ENCODE measurements at places on chromosomes 6 and 20. TPM values are rescaled to one million over a fixed set of nuclear protein-coding genes. Genes with fewer than 3 reads are reported as not detected.

Gene NHLRC1
- total RNA-seq = 1.7 TPM

DNA sequence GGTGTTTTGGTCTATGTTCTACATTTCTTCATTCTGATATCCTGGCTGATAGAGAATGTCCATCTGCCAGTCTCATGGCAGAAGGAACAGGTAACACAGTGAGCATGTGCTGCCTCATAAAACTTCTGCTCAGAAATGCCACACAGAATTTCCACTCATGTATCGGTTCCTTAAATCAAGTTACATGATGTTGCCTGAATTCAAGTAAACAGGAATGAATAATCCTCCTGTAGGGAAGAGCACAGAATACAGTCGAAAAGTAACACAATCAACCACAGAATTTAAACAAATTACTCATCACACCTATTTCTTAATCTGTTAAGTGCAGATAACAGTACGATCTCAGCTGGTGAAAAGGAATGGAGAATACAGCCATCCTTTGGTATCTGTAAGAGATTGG, 74.7 kb downstream of the FAM217A start:
- H3K36me3 ChIP-seq = no peaks in the 10 kb centered on the region
- no peaks in the 10 kb centered on the region for H3K27me3 ChIP-seq
- no peak overlapping the region for H3K27ac ChIP-seq
- no peak for DNase-seq
- no peaks in the 10 kb centered on the region for H3K4me1 ChIP-seq
- H3K4me3 ChIP-seq = no peak overlapping the region

Gene CPXM1
- 28.1 TPM for total RNA-seq

Gene BPIFB2
- total RNA-seq = 0.26 TPM

DNA sequence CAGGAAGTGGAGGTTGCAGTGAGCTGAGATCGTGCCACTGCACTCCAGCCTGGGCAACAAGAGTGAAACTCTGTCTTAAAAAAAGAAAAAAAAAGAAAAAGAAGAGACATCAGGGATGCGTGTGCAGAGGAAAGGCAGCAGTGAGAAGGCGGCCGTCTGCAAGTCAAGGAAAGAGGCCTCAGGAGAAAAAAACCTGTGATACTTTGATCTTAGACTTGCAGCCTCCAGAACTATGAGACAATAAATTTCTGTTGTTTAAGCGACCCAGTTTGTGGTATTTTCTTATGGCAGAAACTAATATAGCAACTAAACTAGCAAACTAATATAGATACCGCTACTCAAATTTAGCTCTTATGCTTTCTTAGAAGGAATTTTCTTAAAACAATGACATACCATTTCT, 36.1 kb downstream of the FGD2 start:
- H3K27me3 ChIP-seq = no peaks in the 10 kb centered on the region
- no peaks in the 10 kb centered on the region for H3K36me3 ChIP-seq
- H3K27ac ChIP-seq = no peak overlapping the region

- DNase-seq = no peak
- no peak overlapping the region for H3K27ac ChIP-seq
- no peaks in the 10 kb centered on the region for H3K4me1 ChIP-seq
- no peaks in the 10 kb centered on the region for H3K27me3 ChIP-seq
- H3K4me3 ChIP-seq = no peak overlapping the region
Observed at GRCh38 chr6:168314948-168315347, 4.6 kb downstream of the DACT2 start.

GRCh38 chr6:105982761-105983540, 103.2 kb upstream of the PRDM1 start:
- H3K4me1 ChIP-seq = no peaks in the 10 kb centered on the region
- H3K4me3 ChIP-seq = no peak overlapping the region
- no peak overlapping the region for H3K27ac ChIP-seq
- no peak for DNase-seq
- no peaks in the 10 kb centered on the region for H3K27me3 ChIP-seq
- H3K36me3 ChIP-seq = no peaks in the 10 kb centered on the region

Gene MEI4
- not detected for total RNA-seq

- no peak for DNase-seq
- no peak overlapping the region for H3K4me3 ChIP-seq
- no peaks in the 10 kb centered on the region for H3K36me3 ChIP-seq
- no peak overlapping the region for H3K27ac ChIP-seq
- H3K4me1 ChIP-seq = no peaks in the 10 kb centered on the region
- H3K27me3 ChIP-seq = no peaks in the 10 kb centered on the region
Observed at GRCh38 chr6:32937230-32937633, 3.6 kb downstream of the HLA-DMB start.

DNA sequence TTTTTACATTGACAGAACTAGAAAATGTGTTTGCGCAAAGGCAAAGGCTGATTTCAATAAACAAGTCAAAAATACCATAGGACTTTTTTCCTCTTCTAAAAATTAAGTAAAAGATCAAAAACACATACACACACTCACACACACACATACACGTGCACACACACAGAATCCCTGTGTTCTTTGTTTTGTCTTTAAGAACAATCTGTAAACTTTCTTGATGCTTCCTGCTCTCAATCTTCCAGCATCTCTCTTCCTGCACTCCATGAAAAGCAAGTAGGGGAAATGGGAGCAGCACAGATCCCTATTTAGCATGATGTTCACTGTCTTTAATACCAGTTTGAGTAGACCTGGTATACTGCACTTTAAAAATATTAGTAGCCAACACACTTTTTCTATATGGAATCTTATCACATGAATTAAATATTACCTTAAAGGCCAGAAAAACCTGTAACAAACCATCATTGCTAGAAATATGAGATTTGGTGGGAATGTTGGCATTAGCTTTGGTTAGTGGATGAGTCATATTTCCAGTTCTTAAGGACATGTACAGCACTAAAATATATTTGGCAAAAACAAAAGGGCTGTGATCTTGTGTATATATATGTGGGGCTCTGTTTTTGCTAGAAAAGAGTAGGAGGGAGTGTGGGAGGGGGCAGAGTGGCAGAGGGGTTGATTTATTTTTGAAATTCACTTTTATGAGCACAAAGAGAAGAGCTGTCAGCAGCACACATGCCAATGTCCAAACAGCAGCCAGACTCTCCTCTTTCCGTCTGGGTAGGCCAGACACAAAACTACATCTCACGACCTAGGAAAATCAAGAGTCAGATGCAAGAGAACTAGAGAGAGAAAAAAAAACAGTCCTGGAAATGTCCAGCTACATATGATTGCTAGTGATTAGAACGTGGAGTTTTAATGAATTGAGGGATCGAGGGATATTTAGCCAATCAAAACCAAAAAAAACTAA, 4.6 kb downstream of the PTPRK start:
- no peak overlapping the region for H3K4me3 ChIP-seq
- H3K27me3 ChIP-seq = no peaks in the 10 kb centered on the region
- H3K27ac ChIP-seq = no peak overlapping the region
- peaks cover 6% of the 10 kb centered on the region for H3K4me1 ChIP-seq

- no peaks in the 10 kb centered on the region for H3K36me3 ChIP-seq
- no peaks in the 10 kb centered on the region for H3K4me1 ChIP-seq
Observed at GRCh38 chr20:19668418-19668817, 89.6 kb upstream of the RIN2 start.

DNA sequence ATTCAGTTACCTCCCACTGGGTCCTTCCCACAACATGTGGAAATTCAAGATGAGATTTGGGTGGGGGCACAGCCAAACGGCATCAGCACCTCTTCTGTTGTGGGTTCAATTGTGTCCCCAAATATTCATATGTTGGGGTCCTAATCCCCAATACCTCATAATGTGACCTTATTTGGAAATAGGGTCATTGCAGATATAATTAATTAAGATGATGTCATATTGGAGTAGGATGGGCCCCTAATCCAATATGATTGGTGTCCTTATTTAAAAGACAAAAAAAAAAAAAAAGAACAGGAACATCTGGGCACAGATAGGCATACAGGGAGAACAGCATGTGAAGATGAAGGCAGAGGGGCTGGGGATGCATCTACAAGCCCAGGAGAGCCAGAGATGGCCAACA, 89.4 kb downstream of the BFSP1 start:
- peaks cover 5% of the 10 kb centered on the region for H3K4me1 ChIP-seq
- no peak overlapping the region for H3K27ac ChIP-seq
- H3K27me3 ChIP-seq = no peaks in the 10 kb centered on the region
- H3K36me3 ChIP-seq = no peaks in the 10 kb centered on the region

Gene ZKSCAN8
- 31.9 TPM for total RNA-seq

Gene TSBP1
- total RNA-seq = not detected

GRCh38 chr6:15751721-15752350, 89.0 kb upstream of the DTNBP1 start:
- no peak overlapping the region for H3K27ac ChIP-seq
- no peak for DNase-seq

DNA sequence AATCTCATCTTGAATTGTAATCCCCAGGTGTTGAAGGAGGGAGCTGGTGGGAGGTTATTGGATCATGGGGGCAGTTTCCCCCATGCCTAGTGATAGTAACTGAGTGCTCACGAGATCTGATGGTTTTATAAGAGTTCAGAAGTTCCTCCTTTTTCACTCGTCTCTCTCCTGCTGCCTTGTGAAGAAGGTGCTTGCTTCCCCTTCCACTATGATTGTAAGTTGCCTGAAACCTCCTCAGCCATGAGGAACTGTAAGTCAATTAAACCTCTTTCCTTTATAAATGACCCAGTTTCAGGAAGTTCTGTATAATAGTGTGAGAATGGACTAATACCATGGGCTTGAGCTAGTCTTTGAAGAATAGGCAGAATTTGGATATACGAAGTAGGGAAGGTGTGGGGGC, 113.9 kb downstream of the RIN2 start:
- H3K4me1 ChIP-seq = peaks cover 9% of the 10 kb centered on the region
- DNase-seq = no peak
- no peaks in the 10 kb centered on the region for H3K36me3 ChIP-seq

GRCh38 chr20:46827718-46828458, 66.8 kb upstream of the EYA2 start:
- H3K36me3 ChIP-seq = no peaks in the 10 kb centered on the region
- no peaks in the 10 kb centered on the region for H3K27me3 ChIP-seq
- H3K4me3 ChIP-seq = no peak overlapping the region
- H3K4me1 ChIP-seq = no peaks in the 10 kb centered on the region
- no peak overlapping the region for H3K27ac ChIP-seq

DNA sequence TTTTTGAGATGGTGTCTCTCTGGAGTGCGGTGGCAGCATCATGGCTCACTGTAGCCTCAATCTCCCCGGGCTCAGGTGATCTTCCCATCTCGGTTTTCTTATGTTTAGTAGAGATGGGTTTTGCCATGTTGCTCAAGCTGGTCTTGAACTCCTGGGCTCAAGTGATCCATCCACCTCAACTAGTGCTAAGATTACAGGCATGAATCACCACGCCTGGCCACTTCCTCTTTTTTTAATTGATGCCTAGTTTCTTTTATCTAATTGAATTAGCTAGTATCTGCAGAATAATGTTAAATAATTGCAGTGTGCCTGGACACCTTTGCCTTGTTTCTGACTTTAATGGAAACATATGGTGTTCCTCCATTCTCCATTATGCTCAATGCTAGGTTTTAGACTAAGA, 38.4 kb upstream of the SLC22A16 start:
- no peak overlapping the region for H3K4me3 ChIP-seq
- no peaks in the 10 kb centered on the region for H3K36me3 ChIP-seq
- DNase-seq = no peak
- H3K4me1 ChIP-seq = peaks cover 2% of the 10 kb centered on the region
- no peak overlapping the region for H3K27ac ChIP-seq

DNA sequence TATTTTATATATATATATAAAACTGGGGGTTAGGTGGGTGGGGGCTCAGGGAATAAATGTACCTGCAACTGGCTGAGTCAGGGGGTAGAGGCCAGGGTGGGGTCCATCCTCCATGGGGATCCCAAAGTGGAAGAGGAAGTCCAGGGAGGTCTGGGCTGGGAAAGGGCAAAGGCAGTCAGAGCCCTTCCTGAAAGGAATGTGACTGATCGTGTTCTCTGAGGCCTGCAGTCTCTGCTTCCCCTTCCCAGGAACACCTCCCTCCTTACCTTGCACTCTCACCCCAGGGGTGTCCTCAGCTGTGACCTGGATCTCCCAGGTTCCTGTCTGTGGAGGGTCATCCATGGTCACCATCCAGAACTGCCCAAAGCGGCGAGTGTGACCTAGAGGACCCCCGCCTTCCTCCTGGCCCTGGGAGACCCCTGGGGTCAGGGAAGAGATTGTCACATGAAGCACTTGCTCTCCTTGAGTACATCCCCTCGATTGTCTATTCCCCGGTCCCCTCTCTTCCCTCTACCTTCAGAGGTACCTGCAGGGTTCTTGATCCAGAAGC, 4.7 kb downstream of the SAPCD1 start:
- no peak overlapping the region for H3K27ac ChIP-seq
- no peak for DNase-seq
- H3K36me3 ChIP-seq = no peaks in the 10 kb centered on the region
- H3K4me1 ChIP-seq = peaks cover 3% of the 10 kb centered on the region

GRCh38 chr6:160055378-160055777, 66.2 kb upstream of the SLC22A1 start:
- no peak overlapping the region for H3K27ac ChIP-seq
- DNase-seq = no peak
- no peak overlapping the region for H3K4me3 ChIP-seq
- H3K36me3 ChIP-seq = no peaks in the 10 kb centered on the region

- H3K27ac ChIP-seq = no peak overlapping the region
- H3K4me1 ChIP-seq = no peaks in the 10 kb centered on the region
- no peak overlapping the region for H3K4me3 ChIP-seq
- DNase-seq = no peak
- H3K27me3 ChIP-seq = no peaks in the 10 kb centered on the region
- H3K36me3 ChIP-seq = no peaks in the 10 kb centered on the region
Observed at GRCh38 chr6:95266537-95267258, 310.6 kb upstream of the MANEA start.

GRCh38 chr20:50586531-50587232, 76.5 kb downstream of the PTPN1 start:
- H3K36me3 ChIP-seq = no peaks in the 10 kb centered on the region
- H3K4me3 ChIP-seq = no peak overlapping the region
- DNase-seq = no peak
- H3K27ac ChIP-seq = no peak overlapping the region

DNA sequence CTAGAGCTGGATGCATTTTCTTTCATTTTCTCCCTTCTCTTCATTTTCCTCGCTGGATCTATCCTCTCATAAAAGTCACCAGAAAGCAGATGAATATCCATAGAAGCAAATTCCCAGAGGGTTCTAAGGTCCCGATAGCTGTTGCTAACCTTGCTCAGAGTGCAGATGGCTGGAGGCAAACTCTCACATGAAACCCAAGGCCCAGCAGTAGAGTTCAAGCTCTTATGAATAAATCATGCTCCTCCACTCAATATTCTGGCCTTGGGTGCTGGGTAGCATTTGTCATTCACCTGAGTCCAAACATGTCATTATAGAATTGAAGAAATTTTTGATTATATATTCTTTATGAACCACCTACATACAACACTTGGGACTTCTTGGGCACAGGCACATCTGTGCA, 539.7 kb upstream of the MARCKS start:
- H3K36me3 ChIP-seq = no peaks in the 10 kb centered on the region
- DNase-seq = no peak
- no peaks in the 10 kb centered on the region for H3K4me1 ChIP-seq
- H3K4me3 ChIP-seq = no peak overlapping the region

DNA sequence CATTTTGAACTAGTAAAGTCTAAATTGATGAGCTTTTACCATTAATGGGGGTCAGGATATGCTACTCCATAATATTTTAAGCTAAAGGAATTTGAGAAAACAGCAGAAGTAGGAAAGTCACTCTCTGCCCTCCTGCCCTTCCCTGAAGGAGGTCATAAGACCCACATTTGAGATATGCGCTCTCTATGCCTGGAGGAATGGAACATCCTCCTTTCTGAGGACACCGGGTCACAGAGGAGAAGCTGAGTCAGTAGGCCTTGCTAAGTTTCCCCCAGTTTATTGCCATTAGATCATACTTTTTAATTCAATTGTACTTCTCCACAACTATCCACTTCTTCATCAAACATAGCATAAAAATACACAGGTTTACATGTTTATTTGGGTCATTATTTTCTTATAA, 40.3 kb downstream of the AKAP7 start:
- no peak overlapping the region for H3K4me3 ChIP-seq
- no peaks in the 10 kb centered on the region for H3K4me1 ChIP-seq
- H3K27me3 ChIP-seq = no peaks in the 10 kb centered on the region
- H3K27ac ChIP-seq = no peak overlapping the region
- no peaks in the 10 kb centered on the region for H3K36me3 ChIP-seq
- no peak for DNase-seq

Data from ovary (tissue), 10 donors.